ENCODE measurements at places on chromosomes 11 and 22. TPM values are rescaled to one million over a fixed set of nuclear protein-coding genes. Genes with fewer than 3 reads are reported as not detected.

The SLC25A45 gene
- total RNA-seq = 3.4 TPM

The TRIM49 gene
- total RNA-seq = not detected

The GLYAT gene
- not detected for total RNA-seq

DNA sequence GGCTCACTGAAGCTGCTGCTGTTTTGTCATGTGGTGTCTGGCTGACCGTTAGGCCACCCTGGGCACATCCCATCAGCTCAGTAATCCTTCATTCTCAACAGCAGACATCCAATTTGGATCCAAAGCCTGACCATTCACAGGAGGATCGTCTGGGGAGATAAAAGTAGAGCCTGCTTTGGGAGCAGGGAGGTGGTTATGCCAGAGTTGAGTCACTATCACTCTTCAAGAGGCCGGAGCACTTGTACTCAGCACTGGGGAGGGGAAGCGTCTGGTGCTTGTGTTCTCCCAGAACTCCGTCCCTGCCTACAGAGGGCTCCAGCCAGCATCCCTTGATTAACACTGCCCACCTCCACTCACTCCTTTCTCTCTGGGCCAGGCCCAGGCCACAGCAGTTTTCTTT, 382.6 kb downstream of the OPCML start:
- H3K27me3 ChIP-seq = peaks cover 41% of the 10 kb centered on the region
- H3K36me3 ChIP-seq = no peaks in the 10 kb centered on the region
- no peak overlapping the region for H3K27ac ChIP-seq
- no peak overlapping the region for H3K4me3 ChIP-seq
- DNase-seq = no peak

DNA sequence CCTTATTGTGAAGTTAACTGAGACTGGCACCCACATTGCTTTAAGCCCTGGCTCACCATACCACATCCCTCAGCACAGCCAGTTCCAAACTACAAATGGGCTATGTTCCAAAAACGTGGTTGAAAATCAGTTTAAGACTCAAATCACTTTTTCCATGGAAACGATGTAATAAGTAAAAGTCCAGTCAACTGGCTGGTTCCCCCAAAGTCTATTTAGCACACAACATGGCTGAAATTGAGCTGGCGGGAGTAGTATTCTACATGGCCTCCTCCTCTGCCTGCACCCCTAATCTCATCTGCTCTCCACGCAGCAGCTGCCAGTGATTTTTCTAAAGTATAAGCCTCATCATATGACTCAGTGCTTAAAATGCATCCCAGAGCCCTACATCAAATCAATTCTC, 40.9 kb upstream of the BIRC3 start:
- no peaks in the 10 kb centered on the region for H3K27me3 ChIP-seq
- H3K27ac ChIP-seq = peak overlapping the region; percentile 48
- no peak overlapping the region for H3K4me3 ChIP-seq
- DNase-seq = no peak

Measured in HepG2 (cell line).